ENCODE measurements at places on chromosomes 3 and 15.

DNA sequence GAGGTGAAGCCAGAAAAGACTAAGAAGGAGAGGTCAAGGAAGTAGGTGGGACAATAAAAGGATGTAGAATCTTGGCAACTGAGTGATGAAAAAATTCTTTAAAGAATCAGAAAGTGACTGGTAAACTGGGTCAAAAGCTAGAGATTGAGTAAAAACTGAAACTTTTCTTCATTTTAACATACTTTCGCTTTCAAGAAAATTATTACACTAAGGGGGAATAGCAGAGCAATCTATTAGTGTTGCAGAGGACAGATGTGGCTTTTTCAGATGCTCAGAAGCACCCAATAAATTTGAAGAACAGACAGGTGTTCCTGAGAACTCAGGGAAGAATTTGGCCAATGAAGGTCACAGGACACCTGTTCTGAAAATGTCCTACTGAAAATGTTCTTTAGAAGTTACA lies 805.4 kb upstream of the ALCAM start:
- no peak for DNase-seq

GRCh38 chr15:62601777-62602545 lies 436.9 kb upstream of the C2CD4B start:
- DNase-seq, result no peak

DNA sequence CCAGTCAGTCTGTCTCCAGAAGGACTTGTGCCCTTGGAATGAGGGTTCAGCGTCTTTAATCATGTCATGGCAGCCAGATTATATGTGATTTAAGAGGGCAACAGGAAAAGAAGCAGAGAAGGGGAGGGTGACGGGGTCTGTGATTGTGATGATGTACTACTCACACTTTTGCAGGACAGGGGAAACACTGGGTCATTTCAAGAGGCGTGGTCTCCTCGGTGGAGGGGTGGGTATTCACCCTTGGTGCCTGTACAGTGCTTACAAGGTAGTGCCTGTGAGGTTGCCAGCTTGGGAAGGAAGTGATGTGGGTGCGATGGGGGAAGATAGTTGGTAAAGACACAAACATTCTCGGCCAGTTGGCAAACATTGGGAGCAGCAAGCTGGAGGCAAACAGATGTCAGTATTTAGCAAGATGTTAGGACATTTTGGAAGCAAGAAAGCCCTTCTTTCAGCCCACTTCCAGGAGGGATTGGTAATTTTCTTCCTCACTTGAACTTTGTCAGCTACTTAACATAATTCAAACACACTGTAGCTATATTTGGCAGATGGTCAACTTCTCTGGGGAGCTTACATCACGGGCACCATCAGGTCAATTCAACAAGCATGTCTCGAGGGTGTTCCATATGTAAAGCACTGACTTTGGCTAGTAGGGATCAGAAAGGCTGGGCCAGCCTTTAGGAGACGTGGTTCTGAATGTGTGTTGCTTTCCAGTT lies 71.4 kb upstream of the ROPN1 start:
- DNase-seq, result no peak

GRCh38 chr15:20349774-20350498 lies 191.7 kb downstream of the GOLGA6L6 start:
- no peak for DNase-seq

DNA sequence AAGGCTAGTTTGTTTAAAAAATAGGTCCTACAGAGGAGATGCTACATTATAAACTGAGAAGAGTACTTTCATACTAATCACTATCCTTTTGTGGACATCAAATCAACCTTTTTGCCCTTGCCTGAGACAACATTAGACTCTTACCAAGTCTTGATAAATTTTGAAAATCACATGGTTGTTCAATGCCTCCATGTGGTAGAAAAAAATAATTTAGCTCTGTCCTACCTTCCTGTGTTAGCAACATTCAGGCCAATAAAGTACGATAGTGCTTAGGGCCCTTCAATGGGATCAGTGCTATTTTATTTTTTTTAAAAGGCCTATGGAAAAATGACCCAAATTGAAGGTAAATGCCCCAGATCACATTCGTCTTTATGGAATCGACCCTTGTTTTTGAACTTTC lies 5.0 kb upstream of the UBE2E1 start:
- no peak for DNase-seq

DNA sequence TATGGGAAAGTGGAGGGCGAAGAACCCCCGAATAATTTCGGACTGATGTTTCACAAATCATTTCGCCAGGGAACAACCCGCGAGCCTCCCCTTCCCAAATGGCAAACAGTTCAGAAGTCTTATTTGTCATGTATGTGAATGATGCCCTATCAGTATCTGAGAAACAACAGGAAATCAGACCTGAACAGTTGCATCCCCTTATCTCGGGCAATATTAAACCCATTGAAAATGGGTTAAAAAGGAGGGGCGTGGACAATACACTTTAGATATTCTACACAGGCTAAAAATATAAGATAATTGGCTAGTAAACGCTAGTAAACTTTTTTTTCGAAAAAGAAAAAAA lies 1003.3 kb upstream of the NR2F2 start:
- DNase-seq, result no peak

GRCh38 chr15:38307251-38307650 lies 54.6 kb downstream of the SPRED1 start:
- DNase-seq, result no peak

DNA sequence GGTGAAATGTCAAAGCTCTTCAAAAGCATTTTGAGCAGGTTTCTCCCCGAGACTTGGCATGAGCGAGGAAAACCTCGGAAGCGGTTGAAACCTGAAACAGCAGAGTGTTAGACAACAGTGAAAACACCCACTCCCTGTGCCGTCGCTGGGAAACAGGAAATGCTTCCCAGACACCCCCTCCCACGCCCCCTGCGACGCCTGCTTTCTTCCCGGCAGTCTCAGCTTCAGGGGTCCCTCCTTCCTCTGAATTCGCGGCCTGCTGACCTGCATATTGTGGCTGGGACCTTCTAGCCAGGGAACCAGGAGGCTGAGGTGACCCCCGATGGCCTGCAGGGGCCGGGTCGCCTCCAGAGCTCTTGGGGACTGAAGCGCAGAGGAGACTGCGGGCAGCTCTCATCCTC lies 250.6 kb upstream of the LYSMD4 start:
- DNase-seq, result no peak

- DNase-seq, result no peak
Observed at GRCh38 chr3:130558366-130558765, 41.4 kb downstream of the COL6A6 start.

GRCh38 chr15:73564255-73564654 lies 68.9 kb downstream of the NPTN start:
- no peak for DNase-seq

GRCh38 chr15:59924812-59925522 lies 79.1 kb upstream of the FOXB1 start:
- no peak for DNase-seq

DNA sequence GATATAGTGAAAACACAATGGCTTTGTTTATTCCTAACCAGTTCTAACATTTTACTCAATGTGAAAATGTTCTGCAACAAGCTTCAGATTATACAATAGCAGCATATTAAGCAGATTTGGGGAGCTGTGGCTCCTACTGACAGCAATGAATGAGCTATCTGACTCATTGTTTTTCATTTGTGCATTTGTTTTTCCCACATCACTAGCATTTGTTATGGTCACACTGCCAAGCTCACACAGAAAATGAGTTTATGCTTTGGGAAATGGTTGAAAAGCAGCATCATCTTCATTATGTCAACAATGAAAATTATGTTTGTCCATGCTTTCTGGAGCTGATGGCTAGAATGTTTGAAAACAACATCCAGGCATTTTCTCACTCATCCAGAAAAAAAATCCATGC lies 53.5 kb downstream of the ZPLD1 start:
- DNase-seq, result no peak

GRCh38 chr3:24310887-24311286 lies 183.8 kb downstream of the THRB start:
- DNase-seq, result no peak

All from germinal center (tissue), 1 donor.